GM12878 (cell line): ENCODE measurements at places on chromosomes 13 and 19. TPM values are rescaled to one million over a fixed set of nuclear protein-coding genes. Genes with fewer than 3 reads are reported as not detected.

The C19orf73 gene
- total RNA-seq = 0.74 and 0.90 TPM in 2 replicates

The DPF1 gene
- total RNA-seq = 3.8 and 4.0 TPM in 2 replicates

The GPR4 gene
- total RNA-seq = not detected in 2 replicates

The SYNGR4 gene
- total RNA-seq = 0.21 and 0.35 TPM in 2 replicates

The PRR36 gene
- total RNA-seq = 0.11 TPM in 1 of 2 replicates, not detected in the other

The KLK15 gene
- total RNA-seq = not detected in 2 replicates

The SLITRK1 gene
- total RNA-seq = 0.38 and 0.40 TPM in 2 replicates

The GZMM gene
- total RNA-seq = 0.23 TPM in 1 of 2 replicates, not detected in the other

The SYNE4 gene
- total RNA-seq = 0.72 and 1.2 TPM in 2 replicates

The COX7A1 gene
- total RNA-seq = not detected in 2 replicates

The CCL25 gene
- total RNA-seq = 10.4 and 11.3 TPM in 2 replicates

DNA sequence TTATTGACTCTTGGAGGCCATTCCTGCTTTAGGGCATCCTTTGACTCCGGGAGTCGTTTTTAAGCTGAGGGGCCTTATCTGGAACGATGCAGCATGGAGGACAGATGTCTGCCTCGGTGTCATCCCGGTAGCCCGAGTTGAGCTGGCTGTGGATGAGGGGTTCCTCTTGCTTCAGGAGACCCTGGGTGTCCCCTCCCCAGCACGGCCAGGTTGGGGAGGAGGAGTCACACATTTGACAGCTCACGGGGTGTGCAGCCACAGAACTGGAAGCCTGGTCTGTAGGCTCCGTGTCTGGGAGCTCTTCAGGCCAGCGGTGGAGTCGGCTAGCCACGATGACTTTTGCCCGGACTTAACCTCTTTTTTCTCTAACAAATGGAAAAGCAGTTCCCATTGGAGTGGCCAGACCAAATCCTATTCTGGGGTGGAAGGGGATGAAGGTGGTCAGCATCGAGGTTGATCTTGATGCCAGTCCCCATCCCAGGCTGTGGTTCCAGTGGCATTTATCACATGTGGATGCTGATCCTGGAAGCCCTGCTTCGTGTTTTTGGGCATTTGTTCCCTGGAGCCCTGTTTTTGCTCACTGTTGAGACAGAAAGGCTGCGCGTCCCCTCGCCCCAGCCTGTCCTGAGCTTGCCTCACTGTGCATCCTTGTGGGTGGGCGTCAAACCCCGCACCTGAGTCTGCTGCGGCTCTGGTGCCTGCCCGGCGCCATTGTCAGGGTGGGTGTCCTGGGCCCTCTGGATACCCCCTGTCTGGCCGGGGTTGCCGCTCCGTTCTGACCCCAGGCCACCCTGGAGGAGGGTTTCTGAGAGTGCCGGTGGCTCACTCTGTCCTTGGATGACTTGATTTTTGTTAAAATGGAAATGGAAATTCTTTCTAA lies 12.0 kb downstream of the TFDP1 start:
- DNase-seq = no peak

DNA sequence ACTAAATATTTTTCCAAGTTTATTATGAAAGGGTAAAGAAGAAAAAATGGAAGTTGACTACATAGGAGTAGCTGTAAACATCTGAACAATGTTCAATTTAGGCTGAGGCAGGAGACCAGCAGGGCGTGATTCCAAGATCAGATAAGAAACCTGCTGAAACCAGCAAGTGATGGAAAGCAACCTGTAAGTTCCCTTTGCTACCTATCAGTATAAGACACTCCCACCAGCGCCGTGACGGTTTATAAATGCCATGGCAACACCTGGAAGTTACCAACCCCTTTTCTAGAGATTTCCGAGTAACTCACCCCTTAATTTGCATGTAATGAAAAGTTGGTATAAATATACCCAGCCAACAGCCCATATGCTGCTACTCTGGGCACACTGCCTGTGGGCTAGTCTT lies 1.1 kb upstream of the ZNF45 start:
- DNase-seq = no peak

- DNase-seq = no peak
Observed at GRCh38 chr13:97879646-97880310, 73.7 kb upstream of the IPO5 start.

- DNase-seq = no peak
Observed at GRCh38 chr19:54947381-54947780, at the start of gene NLRP7. Gene NLRP7, minus strand, starts transcription at chr19:54947530.

DNA sequence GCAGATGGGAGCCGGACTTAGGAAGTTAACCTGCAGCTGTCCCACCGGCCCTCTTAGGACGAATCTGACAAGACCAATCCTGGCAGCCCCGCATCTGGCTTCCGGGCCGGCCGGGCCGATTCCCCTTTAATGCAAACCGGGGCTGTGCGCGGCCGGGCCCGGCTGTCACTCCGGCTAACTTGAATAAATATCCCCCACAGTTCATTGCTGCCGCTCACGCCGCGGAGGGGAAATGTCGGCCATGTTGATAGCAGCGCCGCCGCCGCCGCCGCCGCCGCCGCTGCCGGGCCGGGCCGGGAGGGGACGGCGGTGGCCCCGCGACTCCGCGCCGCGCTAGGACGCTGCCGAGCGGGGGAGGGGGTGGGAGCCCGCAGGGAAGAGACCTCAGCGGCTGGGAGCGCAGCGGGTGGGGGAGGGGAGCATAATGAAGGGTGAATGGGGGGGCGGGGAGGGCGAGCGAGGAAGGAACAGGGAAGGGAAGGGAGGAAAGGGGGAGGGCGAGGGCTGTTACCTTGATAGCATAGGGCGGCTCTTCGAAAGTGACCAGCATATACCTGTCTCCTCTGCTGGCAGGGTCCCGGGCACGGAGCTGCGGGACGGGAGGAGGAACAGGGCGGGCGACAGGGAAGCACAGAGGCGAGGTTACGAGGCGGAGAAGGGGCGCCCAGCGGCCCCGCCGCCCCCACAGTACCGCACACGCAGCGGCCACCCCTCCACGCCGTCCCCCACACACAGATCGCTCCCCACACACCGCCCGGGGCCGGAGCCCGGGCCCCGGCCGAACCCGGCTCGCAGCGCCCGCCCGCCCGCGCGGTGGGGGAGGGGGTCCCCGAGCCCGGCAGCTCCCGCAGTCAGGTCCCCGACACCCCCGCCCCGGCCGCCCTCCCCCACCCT lies 1.1 kb downstream of the INTS6 start:
- DNase-seq = no peak

GRCh38 chr19:58579473-58580142 lies 6.5 kb upstream of the MZF1 start:
- no peak for DNase-seq

- no peak for DNase-seq
Observed at GRCh38 chr19:5113633-5114586, 145.0 kb downstream of the KDM4B start.

- no peak for DNase-seq
Observed at GRCh38 chr13:113937527-113938180, 36.2 kb downstream of the C13orf46 start.

- DNase-seq = no peak
Observed at GRCh38 chr19:51001515-51001914, at the start of gene KLK8. Gene KLK8, minus strand, starts transcription at chr19:51001604. Its CDS starts 437 bp downstream, at chr19:51001167.

DNA sequence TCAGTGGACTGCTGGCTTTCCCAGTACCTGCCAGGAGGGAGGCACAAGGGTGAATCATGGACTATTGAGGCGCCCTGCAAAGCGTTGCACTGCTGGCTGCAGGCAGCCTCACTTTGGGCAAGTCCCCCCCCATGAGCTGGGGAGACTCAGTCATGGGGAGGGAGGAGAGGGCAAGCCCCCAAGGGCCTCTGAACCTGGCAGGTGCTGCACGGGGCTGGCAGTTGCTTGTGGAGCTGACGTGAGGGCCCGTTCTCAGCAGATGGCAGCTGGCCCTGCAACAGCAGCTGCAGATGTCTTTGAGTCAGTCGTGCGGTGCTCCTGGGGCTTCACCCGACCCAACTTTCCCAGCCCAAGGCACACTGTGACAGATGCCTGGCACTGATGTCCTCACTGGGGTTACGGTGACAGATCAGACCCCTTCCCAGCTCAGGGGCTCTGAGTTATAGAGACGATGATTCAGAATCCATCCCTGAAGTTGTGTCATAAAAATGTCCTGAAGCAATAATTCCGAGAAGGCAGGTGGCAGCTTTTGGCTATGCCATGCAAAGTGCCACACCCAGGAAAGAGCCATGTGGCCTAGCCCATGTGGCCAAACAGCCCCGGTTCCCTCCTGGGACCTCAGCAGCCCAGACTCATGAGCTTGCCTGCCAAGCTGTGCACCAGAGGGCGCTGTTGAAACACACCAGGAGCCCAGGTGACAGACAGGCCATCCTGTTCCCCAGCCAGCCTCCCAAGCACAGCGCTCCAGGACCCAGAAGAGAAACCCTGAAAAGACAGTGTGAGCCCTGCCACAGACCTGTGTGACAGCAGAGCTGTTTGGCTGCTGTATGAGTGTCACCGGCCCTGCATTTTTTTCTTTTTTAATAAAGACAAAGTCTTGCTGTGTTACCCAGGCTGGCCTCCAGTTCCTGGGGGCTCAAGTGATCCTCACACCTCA lies 53.6 kb upstream of the LDLR start:
- DNase-seq = peak; percentile 71

DNA sequence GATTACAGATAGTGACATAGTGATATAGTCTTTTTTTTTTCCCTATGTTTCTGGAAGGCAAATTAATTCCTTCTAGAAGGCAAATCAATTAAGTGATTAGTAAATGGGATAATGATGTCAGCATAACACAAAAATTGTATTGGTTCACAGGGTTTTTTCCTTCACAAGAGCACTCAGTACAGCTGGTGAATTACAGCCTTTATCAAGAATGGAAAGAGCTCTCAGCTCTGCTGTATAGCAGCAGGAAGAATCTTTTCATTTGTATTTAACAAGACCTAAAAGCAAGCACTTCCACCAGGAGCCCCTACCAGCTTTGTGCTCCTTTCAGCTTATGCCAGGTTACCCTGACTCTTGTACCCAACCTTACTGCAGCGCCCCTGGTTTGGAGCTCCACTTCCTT lies 90.8 kb downstream of the SERP2 start:
- DNase-seq = no peak

DNA sequence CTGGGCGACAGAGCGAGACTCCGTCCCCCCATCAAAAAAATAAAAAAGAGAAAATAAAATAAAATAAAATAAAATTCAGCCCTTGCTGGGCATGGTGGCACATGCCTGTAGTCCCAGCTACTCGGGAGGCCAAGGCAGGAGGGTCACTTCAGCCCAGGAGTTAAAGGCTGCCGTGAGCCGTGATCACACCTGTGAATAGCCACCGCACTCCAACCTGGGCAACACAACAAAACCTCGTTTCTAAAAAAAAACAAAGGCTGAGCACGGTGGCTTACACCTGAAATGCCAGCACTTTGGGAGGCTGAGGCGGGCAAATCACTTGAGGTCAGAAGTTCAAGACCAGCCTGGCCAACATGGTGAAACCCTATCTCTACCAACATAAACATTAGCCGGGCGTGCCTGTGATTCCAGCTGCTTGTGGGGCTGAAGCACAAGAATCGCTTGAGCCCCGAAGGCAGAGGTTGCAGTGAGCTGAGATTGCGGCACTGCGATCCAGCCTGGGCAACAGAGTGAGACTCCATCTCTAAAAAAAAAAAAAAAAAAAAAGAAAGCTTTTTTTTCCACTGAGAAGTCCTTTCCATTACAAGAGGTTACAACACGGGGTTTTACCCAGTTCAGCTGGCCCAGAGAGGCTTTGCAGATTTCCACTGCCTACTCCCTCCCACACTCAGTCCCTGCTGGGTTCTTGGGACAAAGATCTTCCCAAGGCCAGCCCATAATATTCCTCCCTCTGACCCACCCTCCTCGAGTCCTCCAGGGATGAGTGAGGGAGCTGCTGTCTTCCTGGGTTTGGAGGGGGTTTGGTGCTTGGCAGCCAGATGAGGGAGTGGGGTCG lies 6.4 kb downstream of the ANGPTL4 start:
- DNase-seq = no peak

GRCh38 chr13:110714797-110715394 lies 1.4 kb downstream of the ING1 start:
- no peak for DNase-seq

DNA sequence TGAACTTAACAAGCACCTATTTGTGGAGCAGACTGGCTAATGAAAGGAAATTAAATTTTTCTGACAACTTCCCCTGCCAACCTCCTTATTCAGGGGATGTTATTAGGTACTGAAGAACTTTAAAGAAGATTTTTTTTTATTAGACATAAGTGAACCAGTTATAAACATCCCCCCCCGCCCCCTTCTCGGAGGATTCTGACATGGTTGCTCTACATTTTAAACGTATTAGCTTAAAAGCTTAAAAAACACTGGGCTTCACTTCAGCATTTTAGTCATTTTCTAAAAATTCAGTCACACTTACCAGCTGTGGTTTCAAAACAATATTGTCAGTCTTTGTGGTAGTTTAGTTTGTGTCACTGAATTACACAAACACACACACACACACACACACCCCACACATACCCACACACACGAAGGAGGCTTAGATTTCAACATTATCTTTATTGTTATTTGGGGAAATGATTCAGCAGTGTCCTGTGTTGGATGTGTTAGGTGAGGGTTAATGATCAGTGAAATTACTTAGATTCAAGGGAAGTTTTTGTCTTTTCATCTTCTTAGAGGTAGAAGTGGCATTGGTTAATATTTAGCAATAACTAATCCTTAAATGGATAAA lies 145.7 kb downstream of the PCCA start:
- DNase-seq = no peak

GRCh38 chr13:31982540-31982939 lies 49.0 kb upstream of the FRY start:
- DNase-seq = no peak

DNA sequence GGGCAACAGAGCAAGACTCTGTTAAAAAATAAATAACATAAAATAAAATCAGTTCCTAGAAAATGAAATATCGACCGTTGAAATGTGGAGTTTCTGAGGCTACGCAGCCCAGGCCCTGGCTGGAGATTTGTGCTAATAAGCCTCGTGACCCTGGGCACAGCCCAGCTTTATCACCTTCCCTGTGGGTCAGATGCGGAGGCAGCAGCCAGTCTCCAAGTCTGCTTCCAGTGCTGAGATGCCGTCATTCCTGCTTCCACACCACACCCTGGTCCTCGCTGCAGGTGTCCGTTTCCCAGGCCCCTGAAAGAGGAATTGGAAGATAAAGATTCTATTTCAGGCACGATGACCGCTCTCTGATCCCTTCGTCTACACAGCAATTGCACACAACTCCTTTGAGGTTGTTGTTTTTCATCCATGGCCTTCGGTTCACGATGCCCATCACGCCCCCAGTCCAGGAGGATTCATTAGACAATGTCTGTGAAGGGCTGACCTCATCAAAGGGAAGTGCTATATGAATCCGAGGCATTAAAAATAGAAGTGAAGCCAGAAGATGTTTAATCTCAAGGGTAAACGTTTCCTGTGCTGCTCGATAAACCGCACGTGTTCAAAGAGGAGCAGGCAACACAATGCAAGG lies 48.3 kb upstream of the ATP11A start:
- no peak for DNase-seq

DNA sequence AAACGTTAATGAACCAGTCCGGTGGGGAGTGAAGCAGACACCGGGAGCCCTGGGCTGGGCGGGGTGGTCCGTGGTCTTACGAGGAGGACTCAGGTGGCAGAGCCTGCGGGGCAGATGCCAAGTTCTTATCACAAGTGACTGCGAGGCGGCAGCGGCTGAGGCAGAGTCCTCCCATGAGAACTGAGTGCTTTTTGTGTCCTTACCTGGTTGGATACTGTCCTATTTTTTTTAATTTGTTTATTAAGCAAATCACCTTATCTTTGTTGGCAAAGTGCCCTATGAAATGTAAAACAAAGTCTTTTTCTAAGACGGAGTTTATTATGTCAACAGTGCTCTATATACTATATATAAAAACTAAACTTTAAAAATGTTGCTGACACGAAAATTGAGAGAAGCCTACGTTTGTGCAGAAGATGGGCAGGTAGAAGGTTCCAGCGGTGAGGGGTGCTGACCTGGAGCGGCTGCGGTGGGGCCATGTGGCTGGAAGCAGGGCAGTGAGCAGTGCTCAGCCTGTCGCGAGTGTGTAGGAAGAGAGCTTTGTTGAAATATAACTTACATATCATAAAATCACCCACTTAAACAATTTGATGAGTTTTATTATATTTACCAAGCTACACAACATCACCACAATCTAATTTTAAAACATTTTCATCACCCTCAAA lies 82.2 kb downstream of the ATP11A start:
- no peak for DNase-seq
